ENCODE measurements at places on chromosomes 13 and 19.

GRCh38 chr13:114012141-114012540, 38.3 kb upstream of the C13orf46 start:
- no peak for DNase-seq

- DNase-seq = peak; percentile 28
These were observed 72.9 kb upstream of the UQCRFS1 start for GRCh38 chr19:29285878-29286277.

- DNase-seq = no peak
These were observed 27.4 kb upstream of the SIAH3 start for GRCh38 chr13:45878966-45879365.

- no peak for DNase-seq
These were observed 2.9 kb downstream of the ANKRD27 start for GRCh38 chr19:32671883-32672593.

DNA sequence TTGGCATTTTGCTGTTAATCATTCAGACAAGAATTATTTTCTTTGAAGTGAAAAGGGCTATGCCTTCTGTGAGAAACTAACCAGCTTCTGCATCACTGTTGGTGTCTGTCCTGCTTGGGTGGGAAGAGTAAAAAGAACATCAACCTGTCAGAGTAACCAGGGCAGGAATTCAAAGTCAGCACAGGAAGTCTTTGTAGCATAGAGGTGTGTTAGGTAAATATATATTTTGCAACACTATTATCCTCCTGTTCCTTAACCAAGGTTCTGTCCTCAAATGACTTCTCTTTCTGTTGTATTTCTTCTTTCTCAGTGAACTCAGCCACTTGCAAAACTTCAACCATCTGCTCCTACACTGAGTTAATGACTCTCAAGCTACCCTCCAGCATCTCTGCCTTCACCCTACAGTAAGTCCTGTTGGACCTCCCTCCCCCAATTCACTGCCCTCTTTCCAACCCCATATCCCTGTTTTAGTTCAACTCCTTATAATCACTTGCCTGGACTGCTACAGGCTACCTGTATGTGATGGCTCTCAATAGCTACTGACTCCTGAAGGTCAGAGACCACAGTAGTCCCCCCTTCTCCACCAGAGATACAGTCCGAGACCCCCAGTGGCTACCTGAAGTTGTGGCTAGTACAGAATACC, 49.9 kb downstream of the SMAD9 start:
- peak; percentile 55 for DNase-seq

- DNase-seq = no peak
These were observed 51.5 kb upstream of the WDFY2 start for GRCh38 chr13:51532736-51533197.

GRCh38 chr19:4717191-4717965, 6.3 kb downstream of the DPP9 start:
- no peak for DNase-seq

- no peak for DNase-seq
These were observed 6.6 kb downstream of the THOP1 start for GRCh38 chr19:2791876-2792275.

- DNase-seq = peak; percentile 27
These were observed 696 bp upstream of the ERFL start for GRCh38 chr19:41928754-41929535.

DNA sequence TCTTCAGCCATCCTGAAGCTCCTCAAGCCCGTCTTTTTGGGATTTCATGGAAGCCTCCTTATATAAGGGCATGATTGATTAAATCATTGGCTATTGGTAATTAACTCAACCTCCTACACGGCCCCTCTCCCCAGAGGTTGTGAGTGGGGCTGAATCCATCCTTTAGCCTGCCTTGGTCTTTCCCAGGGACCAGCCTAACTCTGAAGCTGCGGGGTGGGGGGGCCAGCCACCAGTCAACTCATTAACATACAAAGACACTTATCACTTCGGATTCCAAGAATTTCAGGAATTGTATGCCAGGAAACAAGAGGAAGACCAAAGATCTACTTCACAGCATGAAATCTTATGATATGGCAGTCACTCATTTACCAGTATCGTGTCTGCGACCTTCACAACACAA, 9.9 kb downstream of the COL4A1 start:
- DNase-seq = no peak

DNA sequence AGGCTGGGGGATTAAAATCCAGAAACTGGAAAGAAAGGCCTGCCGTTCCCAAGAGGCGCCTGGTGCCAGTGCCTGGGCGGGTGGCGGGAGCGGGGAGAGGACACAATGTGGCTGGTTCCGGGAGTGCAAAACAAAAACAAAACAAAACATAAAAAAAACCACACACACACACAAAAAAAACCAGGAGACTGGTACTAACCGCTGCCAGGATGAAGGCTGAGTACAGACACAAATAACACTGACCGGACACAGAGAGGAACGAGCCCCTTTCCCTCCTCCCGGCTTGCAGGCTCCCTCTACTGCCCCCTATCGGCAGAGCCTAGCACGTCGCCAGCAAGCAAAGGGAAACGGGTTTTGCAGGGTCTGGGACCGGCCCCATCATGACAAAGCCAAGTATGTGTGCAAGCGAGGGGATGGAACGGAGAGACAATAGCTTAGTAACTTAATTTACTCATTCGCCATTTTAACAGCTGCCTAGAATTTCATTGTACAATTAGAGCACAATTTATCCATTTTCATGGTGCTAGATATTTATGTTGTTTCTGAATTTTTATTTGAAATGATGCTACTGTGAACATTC, 17.9 kb upstream of the ZDHHC20 start:
- peak; percentile 90 for DNase-seq

- DNase-seq = no peak
These were observed 127.5 kb downstream of the LIG4 start for GRCh38 chr13:108087810-108088209.

DNA sequence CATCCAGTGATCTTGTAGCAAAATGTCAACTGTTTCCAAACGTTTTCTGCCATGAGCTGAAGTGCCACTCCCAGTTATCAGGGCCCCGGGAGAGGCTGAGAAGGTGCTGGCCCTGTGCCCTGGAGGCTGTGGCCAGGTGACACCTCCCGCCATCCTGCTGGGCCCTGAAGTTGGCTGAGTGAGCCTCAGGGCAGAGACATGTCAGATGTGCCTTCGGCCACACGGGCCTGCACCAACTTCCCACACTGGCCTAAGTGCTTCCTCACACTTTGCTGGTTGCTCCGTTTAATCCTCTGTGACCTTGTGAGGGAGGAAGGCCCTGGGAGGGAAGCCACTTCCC, 4.8 kb downstream of the ADPRHL1 start:
- DNase-seq = no peak

DNA sequence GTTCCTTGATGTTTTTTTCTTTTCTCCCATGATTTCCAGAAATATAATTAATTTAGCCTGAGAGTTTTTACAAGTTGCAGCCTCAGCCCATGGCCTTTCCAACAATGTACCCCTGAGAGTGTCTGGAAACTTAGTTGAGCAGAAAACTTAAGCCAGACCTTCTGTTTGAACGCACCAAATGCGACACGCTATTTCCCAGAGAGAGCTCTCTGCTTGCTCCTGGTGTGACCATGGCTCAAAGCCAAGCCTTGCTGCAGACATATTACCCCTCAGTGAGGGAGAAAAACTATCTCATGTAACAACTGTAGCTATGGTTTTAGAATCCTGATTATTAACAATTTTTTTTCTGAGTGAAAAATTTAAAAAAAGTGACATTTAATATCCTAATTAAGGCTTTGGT, 1204.5 kb upstream of the SLC10A2 start:
- no peak for DNase-seq

GRCh38 chr13:47426126-47426849, 529.4 kb upstream of the HTR2A start:
- DNase-seq = no peak

GRCh38 chr19:29001597-29002245, 211.2 kb downstream of the UQCRFS1 start:
- DNase-seq = no peak

- DNase-seq = no peak
These were observed 447 bp downstream of the NFKBIB start for GRCh38 chr19:38900202-38900629.

DNA sequence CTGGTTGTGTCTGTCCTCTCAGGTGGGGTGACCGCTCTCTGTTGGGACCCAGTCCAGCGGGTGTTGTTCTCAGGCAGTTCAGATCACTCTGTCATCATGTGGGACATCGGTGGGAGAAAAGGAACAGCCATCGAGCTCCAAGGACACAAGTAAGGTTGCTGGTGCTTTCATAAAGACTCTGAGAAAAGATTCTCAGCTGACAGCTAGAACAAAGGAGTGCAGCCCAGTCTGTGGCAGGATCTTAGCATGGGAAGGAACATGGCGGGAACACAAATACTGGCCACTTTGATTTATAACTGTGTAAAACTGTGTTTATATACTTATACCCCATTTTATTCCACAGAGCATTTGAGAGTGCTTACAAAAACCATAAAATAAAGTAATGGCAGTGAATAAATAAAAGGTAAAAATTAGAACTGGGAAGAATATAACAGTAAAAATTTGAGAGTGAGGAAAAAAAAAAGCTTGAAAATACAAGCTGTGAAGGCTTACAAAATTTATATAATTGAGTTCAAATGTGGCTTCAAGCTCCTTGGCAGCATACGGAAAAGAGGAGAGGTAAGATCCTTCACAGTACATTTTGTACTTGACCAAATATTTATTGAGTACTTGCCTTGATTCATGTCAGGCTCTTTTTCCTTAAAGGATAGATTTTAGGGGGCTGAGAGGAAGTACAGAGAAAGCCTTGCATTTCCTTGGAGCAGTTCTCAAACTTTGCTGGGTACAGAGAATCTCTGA, 64.8 kb downstream of the DHRS12 start:
- no peak for DNase-seq

DNA sequence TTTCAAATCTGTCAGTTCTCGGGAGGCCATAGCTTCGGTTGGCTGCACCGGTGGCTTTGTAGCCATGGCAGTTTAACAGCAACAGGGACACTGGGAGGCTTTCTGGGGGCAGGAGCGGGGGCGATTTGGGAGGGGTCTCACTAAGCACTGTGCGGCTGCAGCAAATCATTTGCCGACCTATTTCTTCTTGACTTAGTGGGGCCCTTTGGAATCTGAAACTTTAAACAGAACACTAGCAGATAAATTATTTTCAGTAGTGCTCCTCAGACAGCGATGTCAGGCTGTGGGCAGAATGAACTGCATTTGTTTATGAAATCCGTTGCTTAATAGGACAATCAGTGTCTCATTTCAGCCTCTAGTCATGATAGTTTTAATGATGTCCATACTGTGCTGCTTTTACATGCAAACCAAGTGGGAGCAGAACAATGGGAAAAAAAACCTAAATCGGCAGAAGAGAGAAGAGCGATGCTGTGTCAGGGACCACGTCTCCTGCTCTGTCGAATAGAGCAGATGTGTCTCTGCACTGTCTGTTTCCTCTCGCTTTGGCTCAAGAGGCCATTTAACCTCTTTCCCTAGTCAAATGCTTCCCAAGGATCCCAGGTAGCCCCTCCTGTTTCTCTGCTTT, 211.9 kb downstream of the OLFM4 start:
- no peak for DNase-seq

- no peak for DNase-seq
These were observed 16.8 kb downstream of the POLR1D start for GRCh38 chr13:27638521-27638920.

DNA sequence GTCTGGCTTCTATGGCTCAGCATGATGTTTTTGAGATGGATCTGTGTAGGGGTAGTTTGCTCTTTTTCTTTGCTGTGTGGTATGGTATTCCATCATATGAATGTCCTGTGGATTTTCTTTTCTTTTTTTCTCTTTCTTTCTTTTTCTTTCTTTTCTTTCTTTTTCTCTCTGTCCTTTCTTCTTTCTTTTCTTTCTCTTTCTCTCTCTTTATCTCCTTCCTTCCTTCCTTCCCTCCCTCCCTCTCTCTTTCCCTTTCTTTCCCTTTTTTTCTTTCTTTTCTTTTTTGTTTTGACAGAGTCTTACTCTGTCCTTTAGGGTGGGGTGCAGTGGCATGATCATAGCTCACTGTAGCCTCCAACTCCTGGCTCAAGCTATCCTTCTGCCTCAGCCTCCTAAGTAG, 9.0 kb upstream of the HNRNPUL1 start:
- no peak for DNase-seq

- no peak for DNase-seq
These were observed 9.7 kb downstream of the BCKDHA start for GRCh38 chr19:41407271-41407670.

DNA sequence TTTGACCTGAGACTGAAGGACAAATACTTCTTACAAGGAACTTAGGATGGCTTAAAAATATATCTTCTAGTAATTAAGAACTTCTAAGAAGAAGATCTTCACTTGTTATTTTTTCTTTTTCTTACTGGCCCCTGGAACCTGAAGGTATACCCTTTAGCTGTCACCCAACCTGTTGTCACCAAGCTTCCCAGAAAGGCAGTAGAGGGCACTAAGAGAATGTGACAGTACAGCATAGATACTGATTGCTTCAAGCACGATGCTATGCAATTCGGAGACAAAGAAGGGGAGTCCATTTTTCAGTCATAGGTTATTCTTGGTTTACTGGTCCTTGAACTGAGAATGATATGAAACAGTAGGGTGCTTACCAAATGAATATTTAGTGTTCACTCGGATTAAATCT, 208.3 kb upstream of the PCDH9 start:
- DNase-seq = no peak

GRCh38 chr19:53010494-53010893, 3.2 kb upstream of the ERVV-1 start:
- no peak for DNase-seq

- no peak for DNase-seq
These were observed 2.0 kb upstream of the INAFM1 start for GRCh38 chr19:47272448-47273312.

DNA sequence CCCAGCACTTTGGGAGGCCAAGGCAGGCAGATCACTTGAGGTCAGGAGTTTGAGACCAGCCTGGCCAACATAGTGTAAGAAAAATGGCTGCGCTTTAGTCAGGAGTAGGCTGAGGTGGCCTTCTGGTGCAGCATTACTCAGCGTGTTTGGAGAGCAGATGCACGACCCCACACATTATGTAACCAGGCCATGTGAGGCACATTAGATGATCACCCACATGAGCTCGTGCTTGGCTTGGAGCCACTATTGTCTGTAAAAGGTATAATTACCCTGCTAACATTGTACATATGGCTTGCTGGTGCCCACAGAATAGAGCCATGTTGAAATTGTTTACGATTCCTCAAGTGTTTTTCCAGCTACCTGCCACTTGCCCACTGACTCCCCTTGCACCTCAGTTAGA, 24.0 kb upstream of the SCEL start:
- no peak for DNase-seq

- no peak for DNase-seq
These were observed 49.0 kb upstream of the OXGR1 start for GRCh38 chr13:97043302-97043701.

Data from HL-60 (cell line).